ENCODE measurements at places on chromosomes 6 and 20.

- no peak for DNase-seq
These were observed 136.9 kb downstream of the NKAIN2 start for GRCh38 chr6:123940551-123940950.

DNA sequence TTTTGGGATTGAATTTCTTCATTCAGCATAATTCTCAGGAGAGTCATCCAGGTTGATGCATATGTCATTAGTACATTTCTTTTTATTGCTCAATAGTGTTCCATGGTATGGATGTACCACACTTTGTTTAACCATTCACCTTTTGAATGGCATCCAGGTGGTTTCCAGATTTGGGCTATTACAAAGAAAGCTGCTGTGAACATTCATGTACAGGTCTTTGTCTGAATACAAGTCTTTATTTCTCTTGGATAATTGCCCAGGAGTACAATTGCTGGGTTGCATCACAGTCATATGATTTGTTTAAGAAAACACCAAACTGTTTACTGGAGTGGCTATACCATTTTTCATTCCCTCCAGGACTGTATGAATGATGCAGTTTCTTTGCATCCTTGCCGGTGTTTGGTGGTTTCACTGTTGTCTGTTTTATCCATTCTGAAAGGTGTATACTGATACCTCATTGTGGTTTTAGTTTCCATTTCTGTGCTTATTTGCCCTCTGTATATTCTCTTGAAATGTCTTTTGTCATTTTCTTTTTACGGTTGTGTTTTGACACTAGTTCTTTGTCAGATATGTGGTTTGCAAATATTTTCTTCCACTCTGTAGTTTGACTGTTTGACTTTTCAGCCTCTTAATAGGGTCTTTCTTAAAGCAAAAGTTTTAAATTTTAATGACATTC lies 8.8 kb downstream of the CDKAL1 start:
- DNase-seq = no peak

DNA sequence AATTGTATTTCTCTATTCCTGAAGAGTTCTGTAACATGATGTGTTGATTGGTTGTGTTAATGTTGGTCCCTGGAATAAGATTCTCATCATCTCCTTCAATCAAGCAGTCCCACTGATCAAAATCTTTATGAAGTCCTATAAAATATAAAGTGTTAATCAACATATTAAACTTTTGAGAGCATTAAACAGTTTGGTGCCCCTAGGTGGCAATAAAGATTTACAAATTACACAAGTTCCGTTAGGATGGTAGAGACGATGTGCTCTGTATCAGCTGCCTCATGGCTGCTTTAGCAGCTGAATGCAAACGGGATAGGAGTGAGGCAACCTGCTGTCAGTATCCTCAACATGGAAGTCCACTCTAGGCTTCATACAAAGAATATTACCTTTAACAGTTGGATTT lies 16.9 kb downstream of the TDRD6 start:
- no peak for DNase-seq

- no peak for DNase-seq
These were observed 706 bp upstream of the SNX14 start for GRCh38 chr6:85594197-85594930.

DNA sequence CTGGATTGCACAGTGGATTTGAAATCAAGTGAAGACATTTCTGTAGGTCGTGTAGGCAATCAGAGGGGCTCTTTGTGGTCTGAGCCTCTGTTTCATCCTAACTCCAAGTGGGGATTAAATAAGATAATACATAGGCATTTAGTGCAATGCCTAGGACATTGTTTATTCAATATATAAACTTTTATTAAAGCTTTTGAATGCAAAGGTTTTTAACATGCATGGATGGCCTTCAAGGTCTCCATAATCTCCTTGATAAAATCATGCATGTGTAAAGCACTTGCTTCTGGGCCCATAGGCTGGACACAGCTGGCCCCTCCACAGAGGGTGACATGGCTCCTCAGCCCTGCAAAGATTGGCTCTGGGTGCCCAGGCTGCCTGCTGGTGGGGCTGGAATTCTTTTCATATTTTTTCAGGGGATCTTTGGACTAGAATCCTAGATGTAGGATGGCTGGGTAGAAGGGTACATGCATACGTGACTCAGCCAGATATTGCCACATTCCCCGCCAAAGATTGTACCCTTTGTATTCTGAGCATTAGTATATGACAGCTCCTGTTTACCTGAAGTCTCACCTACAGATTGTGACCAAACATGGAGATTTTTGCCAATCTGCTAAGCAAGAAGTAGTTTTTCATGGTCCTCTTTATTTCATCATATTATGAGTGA lies 19.0 kb upstream of the AVP start:
- DNase-seq = no peak

DNA sequence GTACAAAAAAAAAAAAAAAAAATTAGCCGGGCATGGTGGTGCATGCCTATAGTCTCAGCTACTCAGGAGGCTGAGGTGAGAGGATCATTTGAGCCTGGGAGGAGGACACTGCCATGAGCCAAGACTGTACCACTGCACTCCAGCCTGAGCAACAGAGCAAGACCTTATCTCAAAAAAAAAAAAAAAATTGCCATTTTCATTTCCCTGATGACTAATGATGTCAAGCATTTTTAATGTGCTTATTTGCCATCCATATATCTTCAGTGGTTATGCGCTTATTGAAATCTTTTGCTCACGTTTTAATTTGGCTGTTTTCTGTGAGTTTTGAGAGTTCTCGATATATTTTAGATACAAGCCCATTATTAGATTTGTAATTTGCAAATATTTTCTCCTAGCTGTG lies 46.7 kb downstream of the PFDN4 start:
- DNase-seq = no peak

DNA sequence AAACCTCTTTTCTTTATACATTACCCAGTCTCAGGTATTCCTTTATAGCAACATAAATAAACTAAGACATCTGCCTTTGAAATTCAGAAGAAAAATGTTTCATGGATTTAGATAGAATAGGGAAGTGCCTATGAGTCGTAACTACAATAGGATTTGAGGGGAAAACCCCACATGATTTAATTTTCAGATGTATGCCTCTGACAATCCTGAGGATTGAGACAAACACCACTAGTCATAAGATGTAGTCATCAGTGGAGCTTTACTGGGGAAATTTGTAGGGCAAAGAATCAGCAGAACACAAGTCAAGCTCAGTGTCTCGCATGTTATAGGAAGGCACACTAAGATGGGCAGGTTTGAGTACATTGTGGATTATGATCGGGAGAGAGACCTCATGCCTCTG lies 566.4 kb downstream of the BMP2 start:
- DNase-seq = no peak

- no peak for DNase-seq
These were observed 15.6 kb downstream of the PM20D2 start for GRCh38 chr6:89161326-89162046.

- DNase-seq = no peak
These were observed 9.1 kb upstream of the PBOV1 start for GRCh38 chr6:138227316-138227781.

DNA sequence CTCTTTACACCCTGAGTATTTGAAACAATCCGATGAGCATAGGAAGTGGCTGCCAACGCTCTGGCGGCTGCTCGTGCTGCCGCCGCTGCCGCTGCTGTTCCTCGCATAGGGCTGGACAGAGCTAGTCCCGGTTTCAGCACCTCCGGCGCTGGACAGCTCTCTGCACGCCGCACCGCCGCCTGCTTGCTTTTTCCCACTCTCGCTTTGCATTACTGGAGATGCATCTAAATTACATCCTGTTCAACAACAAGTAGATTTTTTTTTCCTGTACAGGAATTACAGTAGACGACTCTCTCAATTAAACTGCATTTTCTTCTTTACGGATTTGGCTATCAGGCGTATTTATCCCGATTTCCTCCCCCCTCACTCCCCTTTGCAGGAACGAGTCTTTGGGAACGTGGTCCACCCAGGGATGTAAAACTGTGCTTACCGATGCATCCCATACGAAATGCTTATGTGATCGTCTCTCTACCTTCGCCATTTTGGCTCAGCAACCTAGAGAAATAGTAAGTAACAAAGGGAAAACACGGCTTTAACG lies 563.8 kb downstream of the LMBRD1 start:
- peak; percentile 44 for DNase-seq

- no peak for DNase-seq
These were observed 5.2 kb downstream of the RPS12 start for GRCh38 chr6:132819405-132820161.

- no peak for DNase-seq
These were observed 90.0 kb upstream of the TNFAIP3 start for GRCh38 chr6:137776786-137777686.

DNA sequence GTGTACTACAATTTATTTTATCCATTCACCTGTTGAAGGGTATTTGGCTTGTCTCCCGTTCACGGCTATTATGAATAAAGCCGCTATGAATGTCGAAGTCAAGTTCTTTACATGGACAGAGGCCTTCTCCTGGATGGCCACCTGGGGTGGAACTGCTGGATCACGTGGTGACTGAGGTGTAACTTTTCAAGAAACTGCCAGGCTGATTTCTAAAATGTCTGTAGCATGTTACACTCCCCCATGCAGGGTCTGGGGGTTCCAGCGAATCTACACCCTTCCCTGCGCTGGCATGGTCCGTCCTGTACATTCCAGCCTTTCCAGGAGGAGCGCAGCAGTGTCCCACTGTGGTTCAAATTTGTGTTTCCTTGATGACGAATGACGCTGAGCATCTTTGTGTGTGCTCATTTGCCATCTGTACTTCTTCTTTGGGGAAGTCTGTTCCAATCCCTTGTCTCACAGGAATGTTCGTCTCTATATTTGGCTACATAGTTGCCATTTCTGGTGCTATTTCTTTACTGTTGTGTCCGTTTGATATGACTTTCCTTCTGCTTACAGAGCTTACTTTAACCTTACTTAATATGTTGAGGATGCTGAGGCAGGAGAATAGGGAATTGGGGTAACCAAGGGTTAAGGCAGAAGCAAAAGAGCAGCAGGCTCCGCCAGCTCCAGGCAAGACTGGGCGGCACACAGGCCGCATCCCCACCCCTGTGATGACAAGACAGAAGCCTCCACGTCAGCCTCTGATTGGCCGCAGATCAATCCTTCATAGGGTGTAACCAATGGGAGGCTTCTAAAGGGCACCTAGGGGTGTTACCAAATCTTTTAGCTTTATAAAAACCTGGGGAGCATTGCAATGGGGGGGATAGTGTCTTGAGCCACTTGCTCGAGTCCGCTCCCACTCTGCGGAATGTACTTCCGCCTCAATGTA lies 106.6 kb downstream of the TAF4 start:
- no peak for DNase-seq

GRCh38 chr6:119215885-119216590 lies 133.5 kb downstream of the MAN1A1 start:
- no peak for DNase-seq

GRCh38 chr20:33163856-33164762 lies 3.9 kb upstream of the BPIFA2 start:
- DNase-seq = no peak

- no peak for DNase-seq
These were observed 42.8 kb downstream of the CHD6 start for GRCh38 chr20:41575412-41575811.

- no peak for DNase-seq
These were observed 76.3 kb downstream of the HFE start for GRCh38 chr6:26163427-26164119.

- no peak for DNase-seq
These were observed 56.1 kb upstream of the UNC93A start for GRCh38 chr6:167235005-167235404.

- no peak for DNase-seq
These were observed 88.8 kb downstream of the COL21A1 start for GRCh38 chr6:56158571-56158970.

DNA sequence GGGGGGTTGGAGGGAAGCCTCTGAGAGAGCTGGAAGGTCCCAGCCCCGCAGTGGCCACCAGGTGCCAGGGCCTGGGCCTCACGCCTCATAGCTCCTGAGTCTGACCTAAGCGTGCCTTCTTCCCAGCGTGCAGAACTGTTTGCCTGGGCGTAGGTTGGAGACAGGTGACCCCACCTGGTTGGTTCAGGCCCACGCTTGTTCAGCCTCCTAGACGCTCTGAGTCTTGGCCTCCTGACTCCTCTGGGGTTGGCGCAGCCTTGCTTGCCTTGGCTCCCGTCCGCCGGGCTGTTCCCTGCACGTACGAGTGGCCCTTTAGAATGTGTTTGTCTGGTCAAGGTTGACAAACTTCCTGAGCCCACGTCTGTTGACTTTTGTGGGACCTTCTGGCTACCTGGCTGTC lies 70.8 kb downstream of the EYA2 start:
- no peak for DNase-seq

GRCh38 chr20:64242797-64243475 lies 12.6 kb upstream of the PCMTD2 start:
- DNase-seq = no peak

GRCh38 chr6:16184129-16184528 lies 54.3 kb upstream of the GMPR start:
- no peak for DNase-seq

GRCh38 chr6:68572525-68572924 lies 62.6 kb upstream of the ADGRB3 start:
- peak; percentile 19 for DNase-seq

DNA sequence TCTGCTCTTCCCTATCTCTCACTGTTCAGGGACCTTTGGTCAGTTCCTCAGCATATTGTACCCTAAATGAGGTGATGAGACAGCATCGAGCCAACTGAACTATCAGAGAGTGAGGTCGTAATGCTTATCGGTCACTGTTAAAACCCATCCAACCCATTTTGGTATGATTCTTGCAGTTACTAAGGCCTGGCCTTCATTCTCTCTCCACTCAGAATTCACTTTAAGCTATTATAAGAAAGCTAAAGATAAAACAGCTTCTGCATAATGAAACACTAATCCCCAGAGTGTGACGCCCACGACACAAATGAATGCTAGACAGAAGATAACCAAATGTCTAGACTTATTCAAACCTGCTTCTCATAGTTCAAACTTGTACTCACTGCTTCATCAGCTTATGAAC lies 175.8 kb downstream of the GMPR start:
- no peak for DNase-seq

GRCh38 chr6:166204852-166205650 lies 37.4 kb upstream of the TBXT start:
- no peak for DNase-seq

DNA sequence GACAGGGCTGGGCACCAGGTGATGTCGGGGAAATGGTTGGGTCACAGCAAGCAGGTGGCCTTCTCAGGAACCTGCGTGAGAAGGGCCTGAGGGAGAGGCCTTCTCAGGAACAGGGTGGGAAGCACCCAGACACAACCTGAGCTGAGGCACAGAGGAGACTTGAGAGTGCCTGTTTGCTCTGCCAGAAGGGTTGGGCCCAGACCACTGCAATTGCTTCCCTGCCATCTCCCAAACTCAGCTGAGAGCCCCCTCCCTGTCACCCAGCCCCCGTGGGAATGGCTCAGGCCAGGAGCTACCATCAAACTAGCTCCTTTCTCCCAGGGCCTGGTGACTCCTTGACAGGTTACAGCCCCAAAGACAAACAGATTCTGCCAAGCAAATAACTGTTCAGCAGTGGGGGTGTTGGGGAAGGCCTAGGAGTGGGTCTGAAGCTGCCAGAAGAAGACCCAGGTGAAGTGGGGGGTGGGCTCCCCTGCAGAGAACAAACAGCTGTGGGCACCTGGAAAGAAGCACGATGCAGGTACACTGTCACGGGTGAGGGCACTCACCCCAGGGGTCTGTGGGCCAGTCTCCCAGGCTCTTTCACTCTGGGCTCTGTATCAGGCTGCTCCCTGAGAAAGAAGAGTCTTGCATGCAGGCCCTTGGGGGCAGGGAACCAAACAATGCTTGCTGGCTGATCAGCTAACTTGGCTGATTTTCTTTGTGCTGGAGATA lies 30.4 kb upstream of the SPDEF start:
- no peak for DNase-seq
